Smooth muscle cell of the coronary artery (primary cell): ENCODE measurements at places on chromosomes 5 and 9. TPM values are rescaled to one million over a fixed set of nuclear protein-coding genes. Genes with fewer than 3 reads are reported as not detected.

The TNC gene
- total RNA-seq, result 2.1 and 34.2 TPM in 2 replicates

The PNPLA7 gene
- 0.60 and 4.1 TPM in 2 replicates for total RNA-seq

The KIF4B gene
- total RNA-seq, result not detected in 2 replicates

The GPRIN1 gene
- total RNA-seq, result 0.70 and 0.83 TPM in 2 replicates

The DMRT3 gene
- total RNA-seq, result not detected in 2 replicates

The CDX1 gene
- 0.12 and 0.15 TPM in 2 replicates for total RNA-seq

The ABO gene
- not detected in 2 replicates for total RNA-seq

The PCDHB13 gene
- total RNA-seq, result 0.59 and 0.75 TPM in 2 replicates
